Upper lobe of right lung (tissue), 1 donor: ENCODE measurements at places on chromosomes 2 and 18.

DNA sequence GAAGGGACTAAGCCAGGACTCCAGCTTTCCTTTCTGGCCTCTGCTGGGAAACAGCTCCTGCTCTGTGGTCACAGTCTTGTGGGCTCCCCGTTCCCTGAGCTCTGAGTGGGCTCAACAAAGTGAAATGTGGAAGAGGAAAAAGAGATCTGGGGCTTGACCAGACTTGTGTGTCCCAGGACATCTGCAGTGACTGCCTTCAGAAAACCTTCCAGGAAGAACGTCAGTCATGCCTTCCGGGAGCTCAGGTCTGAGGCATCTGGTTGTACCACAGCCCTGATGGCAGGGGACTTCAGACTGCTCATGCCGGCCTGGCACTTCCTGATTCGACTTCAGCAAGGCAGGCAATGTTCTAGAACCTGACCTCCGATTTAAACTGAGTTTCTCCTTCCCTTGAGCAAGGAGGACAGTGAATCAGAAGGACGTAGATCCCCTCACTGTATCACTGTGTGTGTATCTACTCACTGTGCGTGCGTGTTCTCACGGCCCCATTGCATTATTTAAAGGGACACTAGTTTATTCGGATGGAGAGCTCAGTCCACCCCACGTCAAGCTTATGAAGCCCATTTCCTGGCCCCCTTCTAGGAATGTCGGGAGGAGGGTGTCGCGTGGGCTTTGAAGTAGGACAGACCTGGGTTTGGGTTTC lies 548 bp upstream of the FBLN7 start:
- H3K27me3 ChIP-seq = no peaks in the 10 kb centered on the region
- peak overlapping the region; percentile 42 for H3K27ac ChIP-seq
- H3K36me3 ChIP-seq = no peaks in the 10 kb centered on the region
- H3K4me3 ChIP-seq = peak overlapping the region; percentile 53

DNA sequence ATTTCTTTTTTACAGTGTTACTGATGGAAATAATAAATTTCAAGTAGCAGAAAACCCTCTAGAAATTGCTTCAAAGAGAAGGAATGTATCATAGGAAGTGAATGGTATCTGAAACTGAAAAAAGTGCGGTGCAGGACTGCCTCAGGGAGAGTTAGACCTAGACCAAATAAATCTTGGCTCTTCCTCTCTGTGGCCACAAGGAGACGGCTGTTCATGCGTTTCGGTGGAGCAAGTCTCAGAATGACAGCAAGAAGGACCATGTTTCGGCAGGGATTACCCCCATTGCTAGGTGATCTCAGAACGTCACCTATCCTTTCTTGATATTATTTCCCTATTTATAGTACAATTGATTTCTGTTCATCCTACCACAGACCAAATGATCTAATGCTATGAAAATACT lies 522.3 kb downstream of the SOX11 start:
- no peak overlapping the region for H3K27ac ChIP-seq
- no peak for DNase-seq
- no peaks in the 10 kb centered on the region for H3K36me3 ChIP-seq
- H3K4me1 ChIP-seq = no peaks in the 10 kb centered on the region

DNA sequence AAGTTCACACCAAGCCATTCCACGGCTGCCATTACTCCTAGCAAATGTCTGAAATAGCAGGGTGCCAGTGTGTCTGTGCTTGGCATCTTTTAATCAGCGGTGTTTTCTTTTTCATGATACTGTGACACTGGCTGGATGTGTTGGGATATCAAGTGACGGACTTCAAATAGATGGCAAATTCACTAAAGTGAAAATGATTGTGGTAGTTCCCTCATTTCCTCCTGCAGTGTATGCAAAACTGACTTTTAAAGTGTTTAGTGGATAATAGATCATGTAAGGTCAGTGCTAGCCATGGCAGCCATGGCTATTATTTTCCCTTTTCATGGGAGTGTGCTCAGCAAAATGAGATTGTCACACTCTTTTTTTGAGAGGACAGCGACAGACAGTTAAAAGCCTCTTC lies 261.5 kb upstream of the SIX3 start:
- no peak for DNase-seq
- H3K4me1 ChIP-seq = no peaks in the 10 kb centered on the region
- no peaks in the 10 kb centered on the region for H3K36me3 ChIP-seq
- no peak overlapping the region for H3K4me3 ChIP-seq
- H3K27ac ChIP-seq = no peak overlapping the region
- H3K27me3 ChIP-seq = no peaks in the 10 kb centered on the region

GRCh38 chr2:60447943-60448342 lies 105.5 kb downstream of the BCL11A start:
- H3K4me3 ChIP-seq = no peak overlapping the region
- H3K27ac ChIP-seq = no peak overlapping the region
- H3K36me3 ChIP-seq = no peaks in the 10 kb centered on the region
- no peaks in the 10 kb centered on the region for H3K27me3 ChIP-seq
- DNase-seq = no peak
- no peaks in the 10 kb centered on the region for H3K4me1 ChIP-seq

- no peak overlapping the region for H3K27ac ChIP-seq
- no peak overlapping the region for H3K4me3 ChIP-seq
- no peaks in the 10 kb centered on the region for H3K36me3 ChIP-seq
- H3K27me3 ChIP-seq = no peaks in the 10 kb centered on the region
- H3K4me1 ChIP-seq = no peaks in the 10 kb centered on the region
Measured at GRCh38 chr18:32915516-32915915, 142.7 kb upstream of the KLHL14 start.

- no peak overlapping the region for H3K4me3 ChIP-seq
- no peaks in the 10 kb centered on the region for H3K27me3 ChIP-seq
- no peaks in the 10 kb centered on the region for H3K36me3 ChIP-seq
Measured at GRCh38 chr2:207487650-207488311, 42.0 kb upstream of the CREB1 start.

DNA sequence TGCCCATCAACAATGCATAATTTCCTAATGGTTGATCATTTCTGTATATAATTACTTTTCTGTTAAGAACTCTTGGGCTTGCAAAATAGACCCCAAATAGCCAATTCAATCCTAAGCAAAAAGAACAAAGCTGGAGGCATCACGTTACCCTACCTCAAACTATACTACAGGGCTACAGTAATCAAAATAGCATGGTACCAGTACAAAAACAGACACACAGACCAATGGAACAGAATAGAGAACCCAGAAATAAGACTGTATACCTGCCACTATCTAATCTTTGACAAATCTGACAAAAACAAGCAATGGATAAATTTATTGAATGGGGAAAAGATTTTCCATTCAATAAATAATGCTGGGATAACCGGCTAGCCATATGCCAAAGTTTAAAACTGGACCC lies 78.8 kb downstream of the NR4A2 start:
- H3K27me3 ChIP-seq = no peaks in the 10 kb centered on the region
- H3K36me3 ChIP-seq = no peaks in the 10 kb centered on the region
- no peak overlapping the region for H3K27ac ChIP-seq
- no peak for DNase-seq
- H3K4me1 ChIP-seq = no peaks in the 10 kb centered on the region
- no peak overlapping the region for H3K4me3 ChIP-seq

DNA sequence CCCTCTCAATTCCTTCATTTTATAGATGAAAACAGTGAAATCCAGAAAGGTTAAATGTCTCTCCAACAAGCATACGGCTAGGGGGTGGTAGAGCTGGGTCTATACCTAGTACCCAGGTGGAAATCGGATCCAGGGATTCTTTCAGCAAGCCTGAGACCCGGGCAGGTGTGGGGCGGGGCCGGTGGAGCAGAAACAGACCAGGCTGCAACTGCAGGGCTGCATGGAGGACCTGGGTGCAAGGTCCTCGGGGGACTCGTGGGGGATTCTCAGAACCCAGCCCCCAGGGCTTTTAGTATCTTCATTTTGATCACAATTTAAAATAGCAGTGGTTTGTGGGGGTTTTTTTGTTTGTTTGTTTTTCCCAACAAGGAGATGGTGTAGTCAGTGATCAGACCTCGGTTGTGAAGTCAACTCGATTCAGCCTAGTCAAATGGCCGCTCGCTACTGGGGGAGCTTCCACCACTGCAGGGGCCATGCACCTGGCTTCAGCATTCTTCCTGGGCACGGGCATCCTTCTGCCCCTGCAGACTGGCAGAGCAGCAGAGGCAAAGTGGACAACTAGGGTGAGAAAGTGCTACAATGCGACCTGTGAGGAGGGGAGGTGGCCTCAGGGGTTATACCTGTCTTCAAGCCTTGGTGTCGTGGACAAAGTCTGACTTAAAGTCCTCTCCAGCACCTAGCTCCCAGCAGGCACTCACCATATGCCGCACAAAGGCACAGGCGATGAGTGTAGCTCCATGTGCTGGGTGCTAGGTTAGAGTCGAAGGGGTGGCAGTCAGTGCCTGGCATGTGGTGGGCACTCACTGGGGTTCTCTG lies 46.3 kb downstream of the GORASP2 start:
- H3K27me3 ChIP-seq = no peaks in the 10 kb centered on the region
- no peak for DNase-seq
- H3K27ac ChIP-seq = no peak overlapping the region
- H3K36me3 ChIP-seq = no peaks in the 10 kb centered on the region
- no peak overlapping the region for H3K4me3 ChIP-seq

DNA sequence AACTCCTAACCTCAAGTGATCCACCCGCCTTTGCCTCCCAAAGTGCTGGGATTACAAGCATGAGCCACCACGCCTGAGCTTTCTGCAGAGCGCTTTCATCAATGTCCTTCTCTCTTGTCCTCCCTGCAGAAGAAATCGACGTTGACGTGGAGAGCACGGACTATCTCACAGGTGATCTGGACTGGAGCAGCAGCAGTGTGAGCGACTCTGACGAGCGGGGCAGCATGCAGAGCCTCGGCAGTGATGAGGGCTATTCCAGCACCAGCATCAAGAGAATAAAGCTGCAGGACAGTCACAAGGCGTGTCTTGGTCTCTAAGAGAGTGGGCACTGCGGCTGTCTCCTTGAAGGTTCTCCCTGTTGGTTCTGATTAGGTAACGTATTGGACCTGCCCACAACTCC lies 23.1 kb downstream of the MXD1 start:
- peaks cover 68% of the 10 kb centered on the region for H3K36me3 ChIP-seq
- no peak overlapping the region for H3K4me3 ChIP-seq
- H3K27me3 ChIP-seq = no peaks in the 10 kb centered on the region
- no peak overlapping the region for H3K27ac ChIP-seq

DNA sequence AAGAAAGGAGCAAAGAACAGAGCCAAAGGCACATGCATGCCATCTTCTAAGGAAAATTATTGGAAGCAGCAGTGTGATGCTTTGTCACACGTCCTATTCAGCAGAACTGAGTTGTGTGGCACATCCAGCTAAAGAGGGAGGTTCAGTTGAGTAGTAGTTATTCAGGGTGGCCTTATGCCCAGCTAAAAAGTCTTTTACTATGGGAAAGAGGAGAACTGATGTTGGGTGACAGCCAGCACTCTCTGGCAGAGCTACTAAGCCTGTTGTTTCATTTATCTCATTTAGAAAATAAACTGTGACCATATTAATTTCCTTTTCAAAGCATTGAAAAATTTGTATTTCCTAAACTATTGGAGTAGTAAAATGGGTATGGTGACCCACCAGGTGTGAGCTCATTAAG lies 18.5 kb downstream of the ITGA6 start:
- no peak for DNase-seq
- H3K36me3 ChIP-seq = no peaks in the 10 kb centered on the region
- no peaks in the 10 kb centered on the region for H3K27me3 ChIP-seq
- H3K4me3 ChIP-seq = no peak overlapping the region
- no peak overlapping the region for H3K27ac ChIP-seq

GRCh38 chr2:240725671-240726070 lies 34.0 kb downstream of the AQP12A start:
- H3K4me1 ChIP-seq = peaks cover under 1% of the 10 kb centered on the region
- no peaks in the 10 kb centered on the region for H3K27me3 ChIP-seq
- no peaks in the 10 kb centered on the region for H3K36me3 ChIP-seq
- H3K4me3 ChIP-seq = no peak overlapping the region

DNA sequence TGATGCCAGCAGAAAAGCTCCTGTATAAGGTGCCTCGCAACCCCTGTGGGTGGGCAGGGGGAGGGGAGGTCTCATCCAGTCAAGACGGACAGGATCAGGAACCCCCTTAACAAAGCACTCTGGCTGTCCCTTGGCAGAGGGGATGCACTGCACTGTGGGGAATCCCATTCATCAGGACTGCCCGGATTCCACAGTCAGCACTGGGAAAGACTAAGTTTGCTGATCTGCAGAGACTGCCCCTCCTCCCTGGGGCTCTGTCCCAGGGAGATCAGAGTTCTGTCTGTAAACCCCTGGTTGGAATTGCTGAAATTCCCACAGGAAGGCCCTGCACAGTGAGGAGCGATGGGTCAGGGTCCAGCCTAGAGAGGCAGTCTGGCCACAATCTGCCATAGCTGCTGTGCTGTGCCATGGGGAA lies 149.5 kb upstream of the RBBP8 start:
- no peak overlapping the region for H3K27ac ChIP-seq
- no peaks in the 10 kb centered on the region for H3K27me3 ChIP-seq
- no peaks in the 10 kb centered on the region for H3K4me1 ChIP-seq
- DNase-seq = no peak

DNA sequence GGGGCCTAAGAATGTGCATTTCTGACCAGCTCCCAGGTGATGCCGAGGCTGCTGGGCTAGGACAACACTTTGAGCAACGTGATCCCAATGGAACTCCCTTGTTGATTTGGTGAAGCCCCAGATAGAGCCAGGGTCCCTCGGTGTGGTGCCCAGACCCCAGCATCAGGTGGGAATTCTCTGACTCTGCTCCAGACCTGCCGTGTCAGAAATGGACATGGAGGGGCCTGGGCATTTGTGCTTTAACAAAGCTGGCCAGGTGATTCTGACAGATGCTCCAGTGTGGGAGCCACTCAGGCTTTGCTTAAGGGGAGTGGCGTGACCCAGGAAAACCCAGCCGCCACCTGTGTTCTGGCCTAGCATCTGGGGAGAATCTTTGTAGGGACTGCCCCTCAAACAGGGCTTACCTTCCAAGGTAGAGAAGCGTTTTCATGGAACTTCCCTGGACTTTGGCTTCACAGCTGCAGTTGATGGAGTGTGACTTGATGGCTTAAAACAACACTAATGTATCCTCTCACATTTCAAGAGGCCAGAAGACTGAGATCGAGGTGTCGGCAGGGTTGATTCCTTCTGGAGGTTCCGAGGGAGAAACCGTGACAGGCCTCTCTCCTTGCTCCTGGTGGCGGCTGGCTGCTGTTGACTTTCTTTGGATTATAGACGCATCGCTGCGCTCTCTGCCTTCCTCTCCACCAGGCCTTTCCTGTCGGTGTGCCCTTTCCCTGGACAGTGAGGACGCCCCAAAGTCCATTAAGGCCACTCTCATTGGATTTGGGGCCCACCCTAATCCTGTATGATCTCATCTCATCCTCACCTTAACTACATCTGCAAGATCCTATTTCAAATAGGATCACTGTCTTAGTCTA lies 57.0 kb upstream of the HDAC4 start:
- H3K36me3 ChIP-seq = no peaks in the 10 kb centered on the region
- H3K4me1 ChIP-seq = no peaks in the 10 kb centered on the region
- no peak overlapping the region for H3K4me3 ChIP-seq
- H3K27me3 ChIP-seq = no peaks in the 10 kb centered on the region
- no peak overlapping the region for H3K27ac ChIP-seq

DNA sequence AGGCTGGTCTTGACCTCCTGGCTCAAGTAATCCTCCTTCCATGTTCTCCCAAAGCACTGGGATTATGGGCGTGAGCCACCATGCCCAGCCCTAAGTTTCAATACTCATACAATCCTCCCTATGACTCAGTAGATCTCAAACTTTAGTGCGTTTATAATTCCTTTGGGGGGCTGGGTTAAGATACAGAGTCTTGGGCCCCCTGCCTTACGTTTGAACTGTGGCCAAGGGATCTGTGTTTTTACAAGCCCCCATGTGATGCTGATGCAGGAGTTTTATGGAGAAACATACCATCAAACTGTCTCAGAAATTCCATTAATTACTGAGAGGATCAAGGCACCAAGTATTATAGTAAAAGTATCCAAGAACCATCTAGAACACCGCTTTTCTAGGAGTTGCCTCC lies 38.2 kb upstream of the FAM136A start:
- H3K27ac ChIP-seq = no peak overlapping the region
- no peaks in the 10 kb centered on the region for H3K36me3 ChIP-seq
- H3K27me3 ChIP-seq = no peaks in the 10 kb centered on the region
- DNase-seq = no peak
- H3K4me3 ChIP-seq = no peak overlapping the region
- no peaks in the 10 kb centered on the region for H3K4me1 ChIP-seq
